Stimulated activated naive B cell treated with anti-CD40 and anti-IgM and Interleukin-4, amounts not matched to agents 10 μg/mL and 1 μg/mL and 100 μg/mL, for 72 hours (primary cell): ENCODE measurements at places on chromosomes 7 and 10.

DNA sequence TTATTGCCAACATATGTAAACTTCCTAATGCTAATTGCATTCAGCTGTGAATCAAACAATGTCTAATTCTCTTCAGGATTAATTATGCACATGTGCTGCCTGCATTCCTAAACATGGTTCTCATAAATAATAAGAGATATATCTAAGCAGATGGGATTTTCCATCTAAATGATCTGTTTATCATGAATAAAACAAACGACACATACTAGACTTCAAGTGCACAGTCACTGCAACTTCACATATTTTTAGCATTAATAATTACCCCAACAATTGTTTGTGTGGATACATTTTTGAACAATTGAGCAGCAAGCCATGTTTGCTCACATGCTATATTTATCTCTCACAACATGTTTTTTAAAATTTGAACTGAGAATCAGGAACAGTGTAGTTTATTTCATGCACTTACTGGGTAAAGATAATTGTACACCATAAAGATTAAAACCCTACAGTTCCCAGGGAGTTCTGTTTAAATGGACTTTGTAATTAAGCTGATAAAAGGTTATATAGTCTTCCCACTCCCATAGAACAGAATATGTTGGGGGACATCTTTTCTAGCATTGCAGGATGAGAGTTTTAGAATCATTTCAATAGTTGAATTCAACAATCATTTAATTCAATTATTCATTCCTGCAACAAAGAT, 378.5 kb downstream of the MDFIC start:
- H3K36me3 ChIP-seq, result no peaks in the 10 kb centered on the region
- no peak overlapping the region for H3K27ac ChIP-seq
- H3K4me3 ChIP-seq, result no peak overlapping the region
- H3K4me1 ChIP-seq, result no peaks in the 10 kb centered on the region

DNA sequence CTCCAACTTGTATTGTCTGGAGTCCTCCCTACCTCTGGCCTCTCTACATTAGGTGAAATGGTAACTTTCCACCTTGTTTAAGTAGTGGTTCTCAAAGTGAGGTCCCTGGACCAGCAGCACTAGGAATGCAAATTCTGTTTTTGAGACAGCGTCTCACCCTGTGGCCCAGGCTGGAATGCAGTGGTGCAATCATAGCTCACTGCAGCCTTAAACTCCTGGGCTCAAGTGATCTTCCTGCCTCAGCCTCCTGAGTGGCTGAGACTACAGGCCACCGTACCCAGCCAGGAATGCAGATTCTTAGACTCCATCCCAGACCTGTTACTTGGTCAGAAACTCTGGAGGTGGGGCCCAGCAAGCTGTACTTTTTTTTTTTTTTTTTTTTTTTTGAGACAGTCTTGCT, 6.8 kb upstream of the TBL2 start:
- H3K4me1 ChIP-seq, result peaks cover 7% of the 10 kb centered on the region
- no peak overlapping the region for H3K27ac ChIP-seq
- peaks cover 4% of the 10 kb centered on the region for H3K27me3 ChIP-seq
- no peak for DNase-seq
- H3K36me3 ChIP-seq, result no peaks in the 10 kb centered on the region

DNA sequence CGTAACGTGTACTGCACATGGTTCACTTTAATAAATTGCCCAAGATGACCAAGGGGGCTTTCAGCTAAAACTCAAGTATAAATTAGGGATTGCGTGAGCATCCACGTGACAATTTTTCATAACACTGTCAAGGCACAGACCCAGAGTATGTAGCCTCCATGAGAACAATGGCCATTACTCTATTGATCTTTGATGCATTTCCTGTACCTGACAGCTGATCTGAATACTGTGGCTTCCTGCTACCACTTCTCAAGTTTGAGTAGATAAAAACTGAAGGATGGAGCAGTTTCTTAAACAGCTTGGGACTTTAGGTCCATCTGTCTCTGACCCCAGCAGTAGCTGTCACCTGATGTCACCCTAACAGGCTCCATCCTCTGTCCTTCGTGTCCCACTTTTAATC, 98.9 kb downstream of the ABCC2 start:
- no peak overlapping the region for H3K27ac ChIP-seq
- no peak for DNase-seq
- no peaks in the 10 kb centered on the region for H3K27me3 ChIP-seq
- H3K4me1 ChIP-seq, result no peaks in the 10 kb centered on the region
- H3K4me3 ChIP-seq, result no peak overlapping the region
- H3K36me3 ChIP-seq, result peaks cover 74% of the 10 kb centered on the region

- no peak overlapping the region for H3K27ac ChIP-seq
- peaks cover 25% of the 10 kb centered on the region for H3K4me1 ChIP-seq
- peak overlapping the region; percentile 22 for H3K4me3 ChIP-seq
- peaks cover 5% of the 10 kb centered on the region for H3K27me3 ChIP-seq
These were observed 21.6 kb upstream of the NME8 start for GRCh38 chr7:37826825-37827224.

- no peak for DNase-seq
- no peaks in the 10 kb centered on the region for H3K27me3 ChIP-seq
- no peak overlapping the region for H3K27ac ChIP-seq
- H3K36me3 ChIP-seq, result peaks cover 8% of the 10 kb centered on the region
- H3K4me1 ChIP-seq, result no peaks in the 10 kb centered on the region
- no peak overlapping the region for H3K4me3 ChIP-seq
These were observed 246.2 kb downstream of the CCDC7 start for GRCh38 chr10:32692174-32692573.

GRCh38 chr7:14770614-14771013, 131.9 kb downstream of the DGKB start:
- H3K36me3 ChIP-seq, result no peaks in the 10 kb centered on the region
- no peak overlapping the region for H3K4me3 ChIP-seq
- no peak for DNase-seq
- no peaks in the 10 kb centered on the region for H3K27me3 ChIP-seq
- no peak overlapping the region for H3K27ac ChIP-seq

- no peaks in the 10 kb centered on the region for H3K4me1 ChIP-seq
- no peak overlapping the region for H3K4me3 ChIP-seq
- no peaks in the 10 kb centered on the region for H3K36me3 ChIP-seq
- DNase-seq, result no peak
These were observed 12.7 kb downstream of the EBF3 start for GRCh38 chr10:129951101-129951969.

DNA sequence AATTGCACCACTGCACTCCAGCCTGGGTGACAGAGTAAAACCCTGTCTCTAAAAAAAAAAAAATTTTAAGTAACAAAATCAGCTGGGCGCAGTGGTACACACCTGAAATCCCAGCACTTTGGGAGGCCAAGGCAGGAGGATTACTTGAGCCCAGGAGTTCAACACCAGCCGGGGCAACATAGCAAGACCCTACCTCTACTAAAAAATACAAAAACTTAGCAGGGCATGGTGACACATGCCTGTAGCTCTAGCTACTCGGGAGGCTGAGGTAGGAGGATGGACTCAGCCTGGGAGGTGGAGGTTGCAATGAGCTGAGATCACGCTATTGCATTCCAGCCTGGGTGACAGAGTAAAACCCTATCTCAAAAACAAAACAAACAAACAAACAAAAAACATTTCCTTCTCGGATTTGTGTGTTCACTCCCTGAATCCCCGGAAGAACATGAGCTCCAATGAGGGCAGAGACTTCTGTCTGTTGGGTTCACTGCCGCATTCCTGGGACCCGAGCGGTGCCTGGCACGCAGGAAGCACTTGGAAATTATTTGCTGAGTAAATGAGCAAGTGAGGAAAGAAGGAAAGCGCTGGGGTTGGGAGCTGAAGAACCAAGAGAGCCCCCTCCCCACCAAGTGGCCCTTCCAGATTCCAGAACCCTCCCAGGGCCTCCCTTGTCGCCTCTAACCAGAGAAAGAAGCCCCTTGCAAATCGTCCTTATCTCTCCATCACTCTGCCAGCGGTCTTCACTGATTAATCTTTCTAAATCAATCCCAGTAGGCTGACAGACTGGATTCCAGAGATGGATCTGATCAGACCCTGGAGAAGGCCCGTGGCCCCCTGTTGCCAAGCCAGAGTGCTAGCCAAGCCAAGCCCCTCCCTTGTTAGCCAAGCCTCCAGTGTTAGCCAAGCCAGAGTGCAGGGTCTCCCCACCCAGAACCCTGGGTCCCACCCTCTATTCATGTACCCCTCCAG, 6.2 kb downstream of the TNRC18 start:
- DNase-seq, result no peak
- H3K36me3 ChIP-seq, result no peaks in the 10 kb centered on the region
- H3K4me1 ChIP-seq, result peaks cover 29% of the 10 kb centered on the region
- H3K27ac ChIP-seq, result no peak overlapping the region
- peaks cover 49% of the 10 kb centered on the region for H3K27me3 ChIP-seq

- peaks cover 11% of the 10 kb centered on the region for H3K4me1 ChIP-seq
- no peak overlapping the region for H3K27ac ChIP-seq
- peaks cover 3% of the 10 kb centered on the region for H3K36me3 ChIP-seq
- peaks cover 35% of the 10 kb centered on the region for H3K27me3 ChIP-seq
These were observed 534.0 kb upstream of the FOXK1 start for GRCh38 chr7:4147926-4148620.

- H3K4me1 ChIP-seq, result no peaks in the 10 kb centered on the region
- no peaks in the 10 kb centered on the region for H3K27me3 ChIP-seq
These were observed 132.7 kb downstream of the NEURL1 start for GRCh38 chr10:103626178-103626577.

DNA sequence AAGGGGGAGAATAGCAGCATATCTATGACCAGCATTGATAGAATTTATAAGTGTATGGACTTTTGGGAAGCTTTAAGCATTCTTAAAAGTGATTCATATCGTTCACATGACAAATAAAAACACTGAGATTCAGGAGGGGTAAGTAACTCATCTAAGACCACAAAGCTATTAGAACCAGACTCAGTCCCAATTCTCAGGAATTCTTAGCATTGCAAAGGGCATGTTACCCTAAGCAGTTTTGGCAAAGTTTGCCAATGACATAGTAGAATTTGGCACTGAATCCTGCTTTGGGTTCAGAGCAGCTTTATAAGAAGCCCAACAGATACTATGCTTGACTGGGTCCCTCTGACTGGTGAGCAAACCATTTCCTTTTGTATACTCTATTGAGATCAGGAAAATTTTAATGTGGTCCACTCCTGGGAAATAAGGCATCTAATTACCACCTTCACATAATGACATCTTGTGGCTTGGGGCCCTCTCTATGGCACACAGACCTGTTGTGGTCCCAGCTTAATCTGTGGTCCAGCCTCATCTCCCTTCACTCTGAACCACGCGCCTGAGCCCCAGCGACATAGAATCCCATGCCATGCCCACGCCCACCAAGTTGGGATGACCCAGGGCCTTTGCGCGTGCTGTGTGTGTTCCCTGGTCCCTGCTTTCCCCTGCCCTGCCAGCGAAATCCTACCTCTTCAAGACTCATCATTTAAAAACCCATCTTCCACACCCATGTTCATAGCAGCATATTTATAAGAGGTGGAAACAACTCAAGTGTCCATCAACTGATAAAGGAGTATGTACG, 37.5 kb upstream of the DOCK1 start:
- no peak overlapping the region for H3K4me3 ChIP-seq
- no peaks in the 10 kb centered on the region for H3K4me1 ChIP-seq
- no peaks in the 10 kb centered on the region for H3K36me3 ChIP-seq
- no peak overlapping the region for H3K27ac ChIP-seq

DNA sequence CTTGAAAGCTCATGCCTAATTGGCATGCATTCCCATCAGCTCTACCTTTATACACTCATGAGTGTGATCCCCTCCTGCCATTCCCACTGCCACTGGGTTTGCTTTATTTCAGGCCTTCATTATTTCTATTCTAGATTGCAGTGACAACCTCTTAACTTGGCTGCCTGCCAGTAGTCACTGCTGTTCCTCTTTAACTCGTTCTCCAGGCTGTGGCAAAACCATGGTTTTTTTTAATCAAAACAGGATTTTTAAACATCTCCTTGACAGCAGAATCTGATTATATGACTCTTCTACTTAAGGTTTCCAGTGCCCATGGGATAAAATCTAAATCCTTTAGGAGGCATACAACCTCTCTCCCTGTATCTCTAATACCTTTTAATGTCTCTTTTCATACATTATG, 223.7 kb upstream of the PCDH15 start:
- no peaks in the 10 kb centered on the region for H3K27me3 ChIP-seq
- no peak overlapping the region for H3K4me3 ChIP-seq
- H3K4me1 ChIP-seq, result no peaks in the 10 kb centered on the region
- no peaks in the 10 kb centered on the region for H3K36me3 ChIP-seq
- H3K27ac ChIP-seq, result no peak overlapping the region
- no peak for DNase-seq
